BE2C (cell line): ENCODE measurements at places on chromosomes 5 and 9.

GRCh38 chr5:136674178-136674577 lies 308.8 kb upstream of the TRPC7 start:
- no peak for DNase-seq

DNA sequence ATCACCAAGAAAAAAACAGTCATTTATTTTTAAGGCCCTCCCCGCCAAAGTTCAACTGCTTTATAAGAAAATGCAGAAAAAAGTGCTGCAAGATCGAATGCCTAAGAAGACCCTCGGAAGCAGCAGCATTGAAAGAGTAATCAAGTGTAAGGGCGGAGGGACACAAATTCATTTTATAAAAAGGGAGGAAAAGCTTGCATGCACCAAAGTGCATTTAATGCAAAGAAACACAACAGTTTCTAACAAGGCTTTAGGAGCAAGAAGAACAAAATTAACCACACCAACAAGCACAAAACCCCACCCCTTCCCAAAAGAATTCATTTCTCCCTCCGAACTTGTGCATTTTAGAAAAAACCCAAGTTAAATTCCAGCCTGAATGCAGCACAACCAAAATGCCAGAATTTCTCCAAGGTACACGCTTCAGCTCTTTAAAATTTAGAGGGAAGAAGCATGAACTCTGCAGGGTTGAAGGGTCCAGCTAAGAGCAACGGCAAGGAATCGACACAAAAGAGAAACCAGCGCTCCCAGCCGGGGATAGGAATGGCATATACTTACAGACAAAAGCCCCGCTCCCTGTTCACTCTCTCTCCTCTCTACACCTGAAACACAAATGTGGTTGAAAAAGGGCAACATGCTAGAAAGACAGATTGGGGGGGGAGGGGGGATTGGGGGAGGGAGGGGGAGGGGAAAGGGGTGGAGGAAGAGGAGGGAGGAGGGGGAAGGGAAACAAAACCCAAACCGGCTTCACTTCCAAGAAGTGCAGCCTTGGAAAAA lies at the start of gene NREP:
Gene NREP (minus strand): TSS at position 614 of the 774 bp plus-strand sequence. CDS start 1,422 bp downstream, outside the sequence.
- DNase-seq = peak; percentile 69

- no peak for DNase-seq
Observed at GRCh38 chr5:132020568-132021339, 9.3 kb upstream of the ACSL6 start.

GRCh38 chr5:111134087-111134486 lies 41.9 kb downstream of the WDR36 start:
- no peak for DNase-seq

DNA sequence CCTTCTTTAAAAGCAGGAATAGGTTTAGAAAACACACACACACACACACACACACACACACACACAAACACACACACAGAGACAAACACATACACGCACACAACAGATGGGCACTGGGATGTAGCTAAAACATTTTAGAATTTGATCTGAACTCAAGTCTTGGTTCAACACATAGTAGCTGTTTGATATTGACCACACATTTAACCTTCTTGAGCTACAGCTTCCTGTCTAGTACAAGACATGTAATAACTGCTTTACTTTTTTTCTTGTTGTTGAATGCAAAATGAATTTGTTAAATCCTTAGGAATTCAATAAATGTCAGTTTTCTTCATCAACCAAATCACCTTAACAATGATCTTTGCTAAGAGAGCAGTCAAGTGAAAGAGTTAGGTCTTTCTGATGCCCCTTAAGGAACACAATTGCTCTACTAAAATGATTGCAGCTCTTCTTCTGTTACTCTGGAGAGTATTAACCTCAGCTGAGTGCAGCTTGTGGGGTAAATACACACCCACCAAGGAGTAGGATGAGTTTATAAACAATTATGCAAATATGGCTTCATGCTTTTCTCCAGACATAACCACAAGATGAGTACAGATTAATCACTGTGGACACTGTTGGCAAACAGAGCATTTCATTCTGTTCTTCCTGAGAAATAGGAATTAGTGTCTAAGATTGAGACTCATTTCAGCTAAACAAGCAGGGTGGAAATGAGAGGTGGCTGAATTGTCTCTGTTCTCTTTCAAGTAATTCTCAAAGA lies 302.9 kb upstream of the PAPPA start:
- DNase-seq = no peak

DNA sequence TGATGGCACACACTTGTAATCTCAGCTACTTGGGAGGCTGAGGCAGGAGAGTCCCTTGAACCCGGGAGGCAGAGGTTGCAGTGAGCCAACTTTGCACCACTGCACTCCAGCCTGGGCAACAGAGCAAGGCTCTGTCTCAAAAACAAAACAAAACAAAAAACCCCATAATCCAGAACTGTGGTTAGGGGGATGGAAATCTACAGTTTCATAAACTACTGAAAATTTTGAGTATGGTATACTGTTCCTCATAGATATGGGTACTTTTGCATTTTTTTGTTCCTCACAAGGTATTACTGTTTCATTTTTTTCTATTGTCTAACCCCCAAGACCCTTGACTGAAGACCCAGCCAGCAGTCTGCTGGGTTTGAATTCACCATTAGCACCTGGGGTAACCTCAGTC lies 52.2 kb upstream of the MAP3K1 start:
- no peak for DNase-seq

- no peak for DNase-seq
Observed at GRCh38 chr5:90293931-90294330, 115.6 kb downstream of the CETN3 start.

GRCh38 chr9:15720861-15721260 lies 168.0 kb downstream of the CCDC171 start:
- DNase-seq = no peak

DNA sequence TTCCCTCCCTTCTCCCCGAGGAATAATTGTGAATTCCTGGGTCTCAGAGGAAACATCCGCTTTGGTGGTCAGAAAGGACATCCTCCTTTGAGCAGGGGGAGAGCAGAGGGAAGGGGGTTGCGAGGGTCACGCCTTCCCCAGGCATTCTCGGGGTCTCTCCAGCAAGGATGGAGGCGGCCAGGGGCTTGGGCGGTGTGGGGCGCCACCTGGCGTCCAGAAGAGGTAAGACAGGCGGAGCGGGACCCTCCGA lies 129.1 kb downstream of the KCNIP1 start:
- DNase-seq = peak; percentile 71

DNA sequence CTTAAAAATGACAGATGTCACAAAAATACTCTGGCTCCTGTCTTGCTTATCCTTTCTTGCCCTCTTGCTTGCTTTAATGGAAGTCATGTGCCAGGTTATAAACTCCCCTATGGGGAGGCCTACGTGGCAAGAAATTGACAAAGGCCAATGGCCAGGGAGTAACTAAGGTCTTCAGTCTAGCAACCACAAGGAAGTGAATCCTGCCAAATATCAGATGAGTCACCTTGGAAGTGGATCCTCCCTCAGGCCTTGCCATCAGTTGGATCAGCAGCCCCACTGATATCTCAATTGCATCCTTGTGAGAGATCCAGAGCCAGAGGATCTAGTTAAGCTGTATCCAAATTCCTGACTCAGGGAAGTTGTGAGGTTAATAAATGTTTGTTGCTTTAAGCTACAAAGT lies 82.8 kb downstream of the CAAP1 start:
- no peak for DNase-seq

DNA sequence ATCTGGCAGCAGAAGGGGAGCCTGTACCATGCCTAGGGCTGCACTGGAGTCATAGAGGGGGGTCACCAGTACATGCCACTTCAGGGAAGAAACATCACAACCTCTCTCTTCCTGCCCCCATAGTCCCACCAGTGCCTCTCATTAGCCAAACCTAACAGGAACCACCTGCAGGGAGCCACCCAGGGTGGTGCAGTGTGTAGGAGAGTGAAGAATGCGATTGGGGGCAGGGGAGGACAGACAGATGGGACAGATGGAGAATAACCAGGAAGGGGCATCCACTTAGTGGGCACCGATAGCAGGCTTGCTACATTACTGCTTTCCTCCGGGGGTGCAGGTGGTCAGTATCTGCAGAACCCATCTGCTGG lies 19.2 kb downstream of the DAPK1 start:
- DNase-seq = no peak

GRCh38 chr9:135602789-135603481 lies 36.4 kb downstream of the GLT6D1 start:
- DNase-seq = peak; percentile 58

- DNase-seq = no peak
Observed at GRCh38 chr5:41842777-41843176, 27.4 kb downstream of the OXCT1 start.

- DNase-seq = no peak
Observed at GRCh38 chr5:21862986-21863385, 990.2 kb downstream of the CDH12 start.

DNA sequence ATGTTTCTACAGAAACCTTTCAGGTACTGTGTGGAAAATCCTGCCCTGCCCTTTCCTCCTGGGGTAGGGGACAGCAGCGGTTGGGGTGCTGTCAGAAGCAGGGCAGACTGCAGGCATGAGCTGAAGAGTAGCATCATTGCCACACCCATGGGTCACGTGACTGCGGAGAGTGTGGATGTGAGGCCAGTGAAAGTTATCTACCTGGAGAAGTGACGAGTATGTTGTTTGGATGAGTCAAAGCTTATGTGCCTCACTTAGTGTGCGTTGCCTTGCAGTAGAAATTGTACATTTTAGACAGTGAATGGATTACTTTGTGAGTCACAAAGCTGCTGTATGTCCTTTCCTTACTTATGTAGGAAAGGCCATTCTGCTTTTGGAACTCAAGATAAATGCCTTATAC lies 21.7 kb upstream of the ACTBL2 start:
- no peak for DNase-seq

DNA sequence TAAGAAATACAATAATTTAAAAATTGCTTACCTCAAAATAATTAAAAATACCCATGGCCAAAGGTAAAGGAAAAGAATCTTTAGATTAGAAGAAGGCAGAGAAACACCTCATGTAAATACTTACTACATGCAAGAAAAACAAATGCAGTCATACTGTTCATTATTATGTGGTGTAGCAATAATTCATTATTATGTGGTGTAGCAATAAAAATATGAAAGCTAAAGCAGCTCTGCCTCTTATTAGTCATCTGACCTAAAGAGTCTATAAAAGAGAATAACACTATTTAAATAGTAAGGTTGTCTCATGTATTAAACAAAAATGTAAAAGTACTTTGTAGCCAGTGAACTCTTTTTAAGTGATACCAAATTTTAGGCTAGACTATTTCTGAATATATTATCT lies 6.6 kb downstream of the DTWD2 start:
- DNase-seq = no peak

DNA sequence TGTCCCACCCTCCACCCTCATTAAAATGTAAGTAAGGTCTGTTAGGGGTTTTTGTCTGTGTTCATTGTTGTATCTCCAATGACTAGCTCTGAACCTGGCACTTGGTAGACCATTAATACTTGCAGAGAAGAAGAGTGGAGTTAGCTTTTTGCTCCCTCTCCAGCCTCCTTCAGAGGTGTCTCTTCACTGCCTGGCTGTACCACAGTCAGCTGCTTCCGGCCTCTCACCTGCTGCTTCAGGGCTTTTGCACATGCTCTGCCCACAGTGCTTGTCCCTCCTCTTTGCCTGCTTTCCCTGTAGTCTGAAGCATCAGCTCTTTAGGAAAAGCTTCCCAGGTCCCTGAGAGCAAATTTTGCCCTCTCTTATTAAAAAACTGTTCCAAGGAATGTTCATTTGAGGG lies 83.6 kb downstream of the SNX24 start:
- no peak for DNase-seq

DNA sequence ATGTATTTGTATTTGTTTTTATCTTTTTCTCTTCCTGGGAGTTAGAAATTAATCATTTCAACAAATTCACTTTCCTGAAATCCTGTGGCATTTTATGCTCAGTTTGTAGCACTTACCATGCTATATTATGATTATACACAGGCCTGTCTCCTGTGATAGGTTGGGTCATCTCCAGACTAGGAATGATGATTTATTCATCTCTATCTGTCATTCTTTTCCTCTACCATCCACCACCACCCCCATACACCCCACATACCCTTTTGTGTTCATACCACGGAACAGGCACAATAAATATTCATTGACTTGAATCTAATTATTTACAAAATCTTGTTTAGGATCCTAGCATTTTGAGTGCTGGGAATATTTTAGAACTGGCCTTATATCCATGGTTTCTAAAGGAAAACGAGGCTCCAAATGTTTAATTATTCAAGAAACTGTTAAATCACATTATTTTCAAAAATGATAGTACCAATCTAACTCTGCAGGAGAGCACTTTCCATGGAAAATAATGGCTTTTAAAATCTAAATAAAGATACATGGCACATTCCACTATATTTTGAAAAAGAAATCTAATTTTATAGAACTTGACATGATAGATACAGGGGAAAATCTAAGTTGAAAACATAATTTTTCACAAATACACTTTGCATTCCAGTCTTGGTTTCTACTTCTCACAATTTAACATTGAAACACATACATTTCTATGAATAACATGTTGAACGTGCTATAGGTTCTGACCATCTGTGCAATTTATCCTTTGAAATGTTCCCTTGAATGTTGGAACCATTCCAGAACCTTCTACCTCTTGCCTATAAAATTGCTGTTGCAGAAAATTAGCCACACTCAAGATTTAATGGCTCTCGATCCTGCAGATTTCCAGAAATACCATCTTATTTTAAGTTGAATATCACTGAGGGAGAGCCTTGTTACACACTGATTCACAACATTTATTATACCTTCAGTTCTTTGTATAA lies 89.3 kb downstream of the STARD4 start:
- no peak for DNase-seq

GRCh38 chr5:157371655-157372471 lies 88.2 kb upstream of the NIPAL4 start:
- no peak for DNase-seq

DNA sequence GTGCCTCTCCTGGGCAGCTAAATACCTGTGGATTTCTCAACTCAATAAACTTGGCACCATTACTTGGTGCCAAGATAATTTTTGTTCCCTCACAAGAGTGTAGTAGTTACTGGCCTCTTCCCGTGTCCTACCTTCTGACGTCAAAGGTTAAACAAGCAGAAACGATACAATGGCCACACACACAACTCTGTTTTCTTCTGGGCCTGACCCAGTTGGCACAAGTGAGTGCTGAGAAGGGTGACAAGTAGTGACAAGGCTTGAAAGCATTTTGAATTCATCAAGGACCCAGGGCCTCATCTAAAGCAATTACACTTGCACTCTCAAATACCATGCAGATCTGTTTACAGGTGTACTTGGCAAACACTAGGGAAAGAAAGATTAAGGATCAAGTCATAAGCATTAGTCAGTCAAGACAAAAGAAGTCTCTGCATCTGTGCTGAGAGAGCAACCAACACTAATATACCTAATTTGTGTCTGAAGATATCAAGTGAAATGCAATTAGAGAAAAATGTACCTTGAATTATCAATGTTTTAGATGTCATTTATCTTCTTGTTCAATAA lies 30.8 kb downstream of the RASEF start:
- DNase-seq = no peak

- DNase-seq = no peak
Observed at GRCh38 chr9:121844098-121844497, 192.7 kb downstream of the DAB2IP start.

DNA sequence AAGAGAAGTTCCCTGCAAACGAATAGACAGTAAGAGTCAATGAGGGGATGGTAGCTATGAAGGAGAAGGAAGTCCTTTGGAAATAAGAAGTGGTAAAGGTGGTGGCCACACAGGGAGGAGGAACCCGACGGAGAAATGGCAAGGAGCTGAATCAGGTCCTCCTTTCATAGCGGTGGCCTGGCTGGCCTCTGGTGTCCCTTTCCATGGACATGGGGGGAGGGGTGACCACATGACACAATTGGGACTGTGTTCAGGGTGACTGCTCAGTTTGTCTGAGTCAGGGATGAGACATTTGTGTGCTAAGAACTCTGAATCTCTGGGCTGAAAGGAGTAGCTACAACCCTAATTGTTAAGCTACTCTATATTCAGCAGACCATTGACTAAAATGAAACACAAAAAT lies 28.7 kb upstream of the TIMD4 start:
- DNase-seq = no peak

GRCh38 chr9:113901221-113901688 lies 25.1 kb downstream of the ZNF618 start:
- DNase-seq = no peak
